Kidney epithelial cell (primary cell): ENCODE measurements at places on chromosomes 3 and 15.

- DNase-seq: no peak
These were observed 21.9 kb upstream of the SQOR start for GRCh38 chr15:45612790-45613415.

DNA sequence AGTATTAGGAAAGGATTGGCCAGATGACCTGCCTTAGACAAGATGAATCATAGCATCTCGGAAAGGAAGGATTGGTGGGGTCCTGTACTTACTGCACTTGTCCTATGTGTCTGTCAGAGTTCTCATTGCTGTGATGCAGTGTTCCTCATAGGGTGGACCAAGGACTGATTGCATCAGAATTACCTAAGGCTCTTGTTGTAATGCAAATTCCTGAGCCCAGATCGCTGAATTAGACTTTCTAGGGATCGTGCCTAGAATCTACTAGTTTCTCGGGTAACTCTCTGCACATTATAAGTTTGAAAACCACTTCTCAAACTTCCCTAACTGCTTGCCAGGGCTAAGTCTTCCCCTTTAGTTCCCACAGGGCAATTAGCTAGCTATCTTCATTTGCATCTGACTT is 74.9 kb upstream of the SKOR1 start:
- DNase-seq: no peak

GRCh38 chr3:78497767-78498166 is 1270.0 kb downstream of the ROBO1 start:
- DNase-seq: no peak

GRCh38 chr3:52056968-52057811 is 819 bp upstream of the DUSP7 start:
- peak; percentile 91 for DNase-seq

DNA sequence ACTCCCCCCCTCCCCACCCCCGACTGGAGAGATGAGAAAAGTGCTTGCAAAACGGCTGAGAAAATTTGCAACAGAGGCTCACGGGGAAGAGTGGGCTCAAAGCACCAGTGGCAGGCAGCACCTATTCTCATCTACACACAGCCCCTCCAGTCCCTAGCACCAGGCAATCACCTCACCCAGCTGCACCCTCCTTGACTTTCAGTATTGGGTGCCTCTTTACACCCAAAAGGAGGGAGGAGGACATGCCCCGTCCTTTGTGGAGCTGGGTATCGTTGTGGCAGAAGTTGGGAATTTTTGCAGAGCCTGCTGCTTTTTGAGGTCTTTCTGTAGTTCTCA is 182.8 kb upstream of the TOPAZ1 start:
- no peak for DNase-seq

DNA sequence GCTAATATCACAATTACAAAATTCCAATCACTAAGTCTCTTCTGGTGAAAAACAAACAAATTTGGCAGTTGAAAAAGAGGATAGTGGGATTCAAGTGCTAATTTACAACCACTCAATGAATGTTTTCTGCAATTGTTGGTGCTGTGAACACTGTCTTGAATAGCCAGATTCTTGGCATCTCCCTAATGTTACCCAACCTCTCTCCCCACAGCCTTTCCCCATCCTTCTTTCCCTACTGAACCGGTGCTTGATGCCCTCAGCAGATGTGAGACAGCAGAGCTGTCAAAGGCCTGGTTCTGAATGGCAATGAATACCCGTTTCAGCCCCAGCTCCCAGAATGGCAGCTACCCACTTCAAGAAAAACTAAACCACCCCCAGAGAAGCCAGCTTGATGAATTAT is 22.5 kb upstream of the BHLHE40 start:
- DNase-seq: no peak

DNA sequence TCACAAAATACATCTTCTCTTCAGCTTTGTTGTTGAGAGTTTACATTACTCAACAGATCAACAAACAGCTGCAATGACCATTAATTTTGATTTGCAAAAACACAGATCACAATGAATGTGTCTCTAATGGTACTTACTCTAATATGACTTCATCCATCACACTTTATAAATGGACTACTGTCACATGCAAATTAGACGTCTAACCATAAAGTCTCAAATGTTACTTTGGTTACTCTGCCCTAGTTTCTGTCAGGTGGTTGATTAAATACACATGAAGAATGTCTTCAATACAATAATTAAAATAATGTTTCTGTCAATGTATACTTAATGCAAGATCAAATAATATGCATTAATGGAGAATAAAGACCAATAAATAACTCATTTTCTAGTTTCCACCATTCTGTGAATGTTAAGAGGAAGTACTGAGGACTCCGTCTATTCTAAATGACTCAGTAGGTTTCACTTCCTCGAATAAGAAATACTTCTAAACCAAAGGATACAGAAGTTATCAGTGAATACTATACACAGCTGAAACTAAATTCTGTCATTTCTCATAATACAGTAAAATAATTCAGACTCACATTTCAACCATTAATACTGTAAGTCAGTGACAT is 145.8 kb downstream of the CBLB start:
- DNase-seq: no peak

DNA sequence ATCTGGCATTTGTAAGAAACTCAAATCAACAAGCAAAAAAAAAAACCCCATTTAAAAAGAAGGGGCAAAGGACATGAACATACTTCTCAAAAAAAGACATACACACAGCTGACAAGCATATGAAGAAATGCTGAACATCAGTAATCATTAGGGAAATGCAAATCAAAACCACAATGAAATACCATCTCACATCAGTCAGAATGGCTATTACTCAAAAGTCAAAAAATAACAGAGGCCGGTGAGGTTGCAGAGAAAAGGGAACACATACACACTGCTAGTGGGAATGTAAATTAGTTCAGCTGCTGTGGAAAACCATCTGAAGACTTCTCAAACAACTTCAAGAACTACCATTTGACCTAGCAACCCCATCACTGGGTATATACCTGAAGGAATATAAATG is 199.4 kb upstream of the THBS1 start:
- no peak for DNase-seq

DNA sequence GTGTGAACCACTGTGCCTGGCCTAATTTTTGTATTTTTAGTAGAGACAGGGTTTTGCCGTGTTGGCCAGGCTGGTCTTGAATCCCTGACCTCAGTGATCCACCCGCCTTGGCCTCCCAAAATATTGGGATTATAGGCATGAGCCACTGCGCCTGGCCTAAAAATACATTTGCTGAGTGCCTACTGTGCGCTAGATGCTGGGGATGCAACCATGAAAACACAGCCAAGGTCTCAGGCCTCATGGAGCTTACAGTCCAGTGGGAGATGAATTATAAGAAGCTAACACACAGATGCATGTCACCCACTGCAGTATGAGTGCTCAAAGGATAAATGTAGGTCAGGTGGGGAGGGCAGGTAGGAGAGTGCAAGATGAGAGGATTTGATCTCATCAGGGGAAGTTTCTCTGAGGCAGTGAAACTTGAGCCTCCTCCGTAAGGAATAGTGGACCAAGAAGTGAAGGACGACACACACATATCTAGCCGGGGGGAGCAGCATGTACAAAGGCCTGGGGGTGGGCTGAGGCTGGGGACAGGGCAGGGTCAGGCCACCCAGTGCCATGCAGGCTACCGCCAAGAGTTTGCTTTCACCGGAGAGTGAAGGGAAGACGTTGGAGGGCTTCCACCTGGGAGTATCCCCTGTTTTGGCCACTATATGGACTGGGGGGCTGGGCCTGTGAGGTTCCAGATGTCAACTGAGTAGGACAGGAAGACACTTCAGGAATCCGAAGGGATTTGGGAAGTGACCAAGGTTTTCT is 24.3 kb downstream of the IRAK2 start:
- no peak for DNase-seq

DNA sequence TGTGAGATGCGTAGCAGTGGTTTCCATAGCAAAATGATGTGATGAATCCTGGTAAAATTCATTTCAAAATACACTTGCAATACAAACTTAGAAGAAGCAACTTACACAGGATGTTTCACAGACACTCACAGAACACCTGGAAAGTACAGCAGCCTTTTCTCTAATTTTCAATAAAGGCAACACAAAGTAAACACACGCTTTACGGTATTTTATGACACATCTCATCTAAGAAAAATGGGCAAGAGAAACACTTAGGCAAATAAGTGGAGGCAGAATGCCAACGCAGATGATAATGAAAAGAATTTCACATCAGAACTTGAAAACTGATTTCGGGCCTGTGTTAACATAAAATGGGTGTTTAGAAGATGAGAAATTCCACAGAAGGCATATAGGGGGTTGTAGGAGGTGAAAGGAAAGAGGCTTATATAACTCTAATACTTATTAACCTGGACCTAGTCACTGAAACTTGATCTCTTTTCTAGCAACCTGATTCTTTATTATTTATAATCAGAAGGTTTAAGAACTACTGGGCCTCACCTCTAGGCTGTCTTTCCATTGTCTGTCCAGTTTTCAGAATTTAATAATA is 25.6 kb upstream of the MAP3K13 start:
- DNase-seq: no peak

DNA sequence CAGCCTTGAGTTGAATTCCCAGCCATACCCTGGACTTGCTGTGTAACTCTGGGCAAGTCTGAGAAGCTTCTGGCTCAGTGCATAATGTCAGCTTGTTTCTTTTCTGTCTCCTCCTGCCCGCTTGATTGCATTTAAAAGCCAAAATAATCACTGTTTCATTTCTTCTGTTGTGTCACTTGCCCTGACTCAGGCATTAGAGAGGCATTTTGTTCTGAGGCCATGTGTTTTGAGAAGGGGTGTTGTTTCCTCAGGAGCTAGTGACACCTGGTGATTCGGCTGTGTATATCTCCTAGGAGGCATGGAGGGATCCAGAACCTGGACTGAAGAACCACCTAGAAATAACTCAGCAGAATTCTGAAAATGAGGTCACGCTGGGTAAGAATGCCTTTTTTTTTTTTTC is 16.0 kb downstream of the WDR73 start:
- no peak for DNase-seq

- no peak for DNase-seq
These were observed 106.3 kb upstream of the MME start for GRCh38 chr3:154973851-154974250.

- no peak for DNase-seq
These were observed 290.2 kb upstream of the KCNMB2 start for GRCh38 chr3:178246004-178246403.

GRCh38 chr15:73800662-73801345 is 47.7 kb upstream of the INSYN1 start:
- no peak for DNase-seq

GRCh38 chr3:139491966-139492365 is 15.7 kb upstream of the RBP2 start:
- no peak for DNase-seq

DNA sequence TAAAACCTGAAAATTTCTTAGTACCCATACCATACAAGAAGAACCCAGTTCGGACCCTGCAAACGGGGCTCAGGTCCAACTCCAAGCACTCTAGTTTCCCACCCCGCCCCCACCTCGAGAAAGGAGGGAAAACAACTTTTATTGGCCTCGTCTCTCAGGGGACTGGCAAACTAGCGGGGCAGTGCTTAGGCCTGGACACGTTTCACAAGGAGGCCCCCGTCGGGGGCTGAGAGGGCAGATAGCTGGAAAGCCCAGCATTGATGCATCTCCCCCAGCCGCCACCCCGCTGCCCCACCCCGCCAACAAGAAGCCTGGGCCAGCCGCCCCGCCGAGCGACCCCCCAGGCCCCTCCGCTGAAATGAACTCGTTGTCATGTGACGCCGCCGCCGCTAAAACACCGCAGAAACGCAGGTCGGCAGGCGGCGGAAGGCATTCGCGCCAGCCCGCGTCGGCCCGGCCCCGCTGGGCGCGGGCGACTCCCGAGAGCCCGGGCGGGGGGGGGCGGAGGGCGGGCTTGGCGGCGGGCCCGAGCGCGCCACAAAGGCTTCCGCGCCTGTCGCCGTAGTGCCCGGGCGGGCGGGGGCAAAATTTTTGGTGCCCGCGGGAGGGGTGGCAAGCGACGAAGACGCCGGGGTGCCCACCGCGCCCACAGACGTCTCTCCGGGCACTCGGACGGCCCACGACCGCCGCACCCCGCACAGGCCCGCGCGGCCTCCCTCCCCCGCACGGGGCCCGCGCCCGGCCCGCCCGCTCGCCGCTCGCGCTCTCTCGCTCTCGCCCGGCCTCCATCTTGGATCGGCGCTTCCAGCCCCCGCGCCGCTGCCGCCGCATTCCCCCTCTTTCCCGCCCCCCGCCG is 634 bp downstream of the STAG1 start:
- DNase-seq: no peak

DNA sequence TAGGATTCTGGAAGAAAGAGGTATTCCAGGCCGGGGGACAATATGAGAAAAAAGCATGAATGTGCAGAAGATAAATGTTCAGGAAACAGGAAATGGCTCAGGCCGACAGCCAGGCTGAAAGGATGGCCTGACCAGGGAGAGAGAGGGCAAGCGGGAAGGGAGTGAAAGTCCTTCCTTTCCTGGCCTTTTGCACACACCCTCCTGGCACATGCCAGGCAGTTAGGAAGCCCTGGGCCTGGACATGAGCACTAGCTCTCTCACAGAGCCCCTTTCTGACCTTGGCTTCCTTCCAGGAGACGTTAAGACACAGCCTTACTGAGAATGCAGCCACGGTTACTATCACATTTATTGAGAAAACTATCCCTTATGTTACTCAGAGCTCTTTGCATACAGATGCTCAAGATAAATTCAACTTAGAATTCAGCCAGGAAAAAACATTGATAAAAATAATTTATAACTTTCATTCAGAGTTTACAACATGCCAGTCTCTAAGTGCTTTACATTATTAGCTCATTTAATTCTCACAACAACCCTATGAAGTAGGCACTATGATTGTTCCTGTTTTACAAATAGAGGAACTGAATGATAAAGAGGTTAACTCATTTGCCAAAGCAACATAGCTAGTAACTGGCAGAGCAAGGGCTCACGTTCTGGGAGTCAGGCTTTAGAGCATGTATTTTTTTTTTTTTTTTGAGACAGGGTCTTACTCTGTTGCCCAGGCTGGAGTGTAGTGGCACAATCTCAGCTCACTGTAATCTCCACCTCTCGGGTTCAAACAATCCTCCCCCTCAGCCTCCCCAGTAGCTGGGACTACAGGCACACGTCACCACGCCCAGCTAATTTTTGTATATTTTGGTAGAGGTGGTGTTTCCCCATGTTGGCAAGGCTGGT is 39.4 kb upstream of the SMAD3 start:
- no peak for DNase-seq
